ENCODE measurements at places on chromosomes 7 and 10. TPM values are rescaled to one million over a fixed set of nuclear protein-coding genes. Genes with fewer than 3 reads are reported as not detected.

The FUOM gene
- total RNA-seq = 14.8 TPM

The VTI1A gene
- 53.2 TPM for total RNA-seq

The CDC14C gene
- not detected for total RNA-seq

The GIMAP4 gene
- 27.7 TPM for total RNA-seq

The SAMD9 gene
- total RNA-seq = 5.1 TPM

The TLX1 gene
- not detected for total RNA-seq

The MRC1 gene
- total RNA-seq = 14.1 TPM

The CHST3 gene
- 31.8 TPM for total RNA-seq

The INSYN2A gene
- total RNA-seq = 0.40 TPM

The CXCL12 gene
- 48.1 TPM for total RNA-seq

The CPXM2 gene
- total RNA-seq = 80.9 TPM

The CH25H gene
- 0.93 TPM for total RNA-seq

The STEAP1B gene
- total RNA-seq = 0.67 TPM

The VGF gene
- 0.25 TPM for total RNA-seq

The KLHDC10 gene
- 28.8 TPM for total RNA-seq

The FZD8 gene
- total RNA-seq = 9.3 TPM

The TAS2R41 gene
- not detected for total RNA-seq

The AKR1B15 gene
- not detected for total RNA-seq

The ZNF479 gene
- total RNA-seq = not detected

The NANOS1 gene
- total RNA-seq = 24.1 TPM

The TACR2 gene
- 37.1 TPM for total RNA-seq

The CPVL gene
- 7.0 TPM for total RNA-seq

The WDR86 gene
- 5.4 TPM for total RNA-seq

The ZNRF2 gene
- total RNA-seq = 20.9 TPM

The RGR gene
- total RNA-seq = not detected

The ZNF22 gene
- 35.6 TPM for total RNA-seq

The SUGCT gene
- total RNA-seq = 1.2 TPM

The ADAM22 gene
- total RNA-seq = 1.4 TPM

The SEMA3C gene
- 189 TPM for total RNA-seq

The SFRP4 gene
- 3.1 TPM for total RNA-seq

The PTF1A gene
- not detected for total RNA-seq

The LHFPL3 gene
- not detected for total RNA-seq

The MORN4 gene
- total RNA-seq = 2.6 TPM

The GRID2IP gene
- not detected for total RNA-seq

The EBF3 gene
- 4.6 TPM for total RNA-seq

The SNCG gene
- total RNA-seq = 12.8 TPM

The GPR141 gene
- total RNA-seq = not detected

The GPR15LG gene
- total RNA-seq = not detected

The ITIH5 gene
- 39.1 TPM for total RNA-seq

The SLC13A1 gene
- not detected for total RNA-seq

The SPDYE1 gene
- not detected for total RNA-seq

The MYPN gene
- 0.79 TPM for total RNA-seq
